ENCODE measurements at places on chromosomes 4 and X.

GRCh38 chr4:33349376-33349775, 2629.2 kb downstream of the PCDH7 start:
- no peak for DNase-seq

- DNase-seq: no peak
Measured at GRCh38 chrX:41353985-41354384, 20.0 kb downstream of the DDX3X start.

DNA sequence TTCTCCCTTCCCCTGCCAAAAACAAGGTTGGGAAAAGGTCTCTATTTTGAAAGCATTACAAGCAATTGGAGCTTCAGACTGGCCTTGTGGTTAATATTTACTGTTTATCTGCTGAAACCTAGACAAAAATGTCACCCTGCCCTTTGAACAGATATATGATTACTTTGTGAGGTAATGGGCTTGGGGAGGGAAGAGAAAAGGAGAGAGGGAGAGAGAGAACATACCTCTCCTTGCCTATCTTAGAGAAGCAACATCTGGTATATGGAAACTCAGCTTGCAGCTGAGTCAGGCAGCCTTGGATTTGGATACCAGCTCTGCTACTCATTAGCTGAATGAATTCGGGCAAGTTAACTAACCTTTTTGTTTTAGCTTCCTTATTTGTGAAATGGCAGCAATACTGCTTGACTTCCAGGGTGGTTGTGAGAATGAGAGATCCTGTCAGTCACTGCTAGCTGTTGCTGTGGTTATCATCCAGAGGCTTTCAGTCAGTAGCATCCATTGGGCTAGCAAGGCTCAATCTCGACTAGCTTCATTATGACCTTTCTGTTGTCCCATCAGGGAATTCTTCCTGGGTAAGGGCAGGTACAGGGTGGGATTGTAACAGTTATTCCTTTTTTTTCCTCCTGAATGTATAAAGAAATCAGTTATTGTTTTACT, 41.1 kb downstream of the ZFX start:
- DNase-seq: no peak

DNA sequence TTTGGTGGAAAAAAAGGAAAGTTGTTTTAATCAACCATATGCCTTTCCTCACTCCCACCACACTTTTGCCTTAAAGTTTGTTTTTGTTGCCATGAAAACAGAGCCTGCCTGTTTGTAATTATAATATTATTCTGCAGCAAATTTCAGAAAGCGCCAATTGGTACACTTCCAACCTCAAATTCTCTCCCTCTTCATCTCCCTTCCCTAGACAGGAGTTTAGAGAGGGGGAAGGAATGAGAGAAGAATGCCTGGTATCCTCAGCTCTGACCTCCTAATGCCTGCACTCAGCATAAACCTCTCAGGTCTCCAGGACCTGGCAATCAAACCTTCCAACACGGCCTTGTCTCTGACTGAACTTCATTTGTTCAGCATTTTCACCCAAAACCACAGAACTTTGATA, 138.4 kb upstream of the HCCS start:
- no peak for DNase-seq

GRCh38 chr4:165402375-165402774, 23.6 kb downstream of the CPE start:
- no peak for DNase-seq

GRCh38 chr4:144716778-144717177, 70.8 kb downstream of the HHIP start:
- no peak for DNase-seq

- DNase-seq: no peak
Measured at GRCh38 chr4:110788302-110788701, 165.4 kb upstream of the PITX2 start.

All from NCI-H510A treated with DMSO at 0.1 percent for 48 hours (cell line).